ENCODE measurements at places on chromosomes 13 and 19.

DNA sequence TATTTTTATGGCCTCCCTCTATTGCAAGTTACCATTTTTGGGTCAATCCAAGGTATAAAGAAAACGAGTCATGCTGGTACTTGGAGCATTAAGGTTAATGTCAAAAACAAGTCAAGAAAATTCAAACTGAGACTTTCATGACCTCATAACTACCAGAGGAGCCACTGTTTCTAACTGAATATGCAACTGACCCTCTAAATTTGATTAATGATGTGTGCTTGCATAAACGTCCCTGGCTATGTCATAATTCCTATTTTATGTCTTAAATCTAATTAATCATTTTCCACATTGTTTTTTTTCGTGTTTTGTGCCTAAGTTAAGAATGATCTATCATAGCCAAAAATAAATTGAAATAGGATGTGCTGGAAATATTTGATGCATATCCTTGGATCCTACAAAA, 396.7 kb upstream of the GPC6 start:
- DNase-seq, result no peak

DNA sequence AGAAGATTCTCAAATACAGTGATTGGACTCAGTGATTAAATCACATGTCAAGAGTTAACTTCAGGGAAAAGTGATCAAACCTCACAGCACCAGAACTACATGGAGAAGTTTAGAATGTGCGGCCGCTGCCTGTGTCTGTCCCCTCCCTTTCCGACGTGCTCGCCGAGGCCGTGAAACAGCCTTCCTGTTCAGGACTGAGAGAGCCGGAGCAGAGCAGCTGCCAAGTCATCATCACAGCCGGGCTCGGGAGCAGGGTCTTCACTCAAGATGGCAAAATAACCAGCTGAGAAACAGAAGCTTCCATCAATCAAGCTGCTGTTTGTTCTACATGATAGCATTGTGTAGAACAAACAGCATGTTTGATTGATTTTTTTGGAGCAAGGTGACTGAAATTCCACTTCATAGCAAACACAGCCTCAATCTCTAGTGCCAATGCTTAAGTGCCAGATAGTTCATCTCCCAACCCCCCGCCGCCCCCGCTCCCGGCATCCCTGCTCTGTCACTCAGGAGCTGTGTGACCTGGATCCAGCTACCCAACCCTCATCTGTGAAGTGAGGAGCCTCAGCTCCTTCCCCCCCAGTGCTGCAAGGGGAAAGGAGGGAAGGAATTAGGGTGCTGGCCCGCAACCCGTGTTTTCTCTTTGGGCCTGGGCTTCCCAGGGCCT, 70.6 kb downstream of the HSPH1 start:
- no peak for DNase-seq

DNA sequence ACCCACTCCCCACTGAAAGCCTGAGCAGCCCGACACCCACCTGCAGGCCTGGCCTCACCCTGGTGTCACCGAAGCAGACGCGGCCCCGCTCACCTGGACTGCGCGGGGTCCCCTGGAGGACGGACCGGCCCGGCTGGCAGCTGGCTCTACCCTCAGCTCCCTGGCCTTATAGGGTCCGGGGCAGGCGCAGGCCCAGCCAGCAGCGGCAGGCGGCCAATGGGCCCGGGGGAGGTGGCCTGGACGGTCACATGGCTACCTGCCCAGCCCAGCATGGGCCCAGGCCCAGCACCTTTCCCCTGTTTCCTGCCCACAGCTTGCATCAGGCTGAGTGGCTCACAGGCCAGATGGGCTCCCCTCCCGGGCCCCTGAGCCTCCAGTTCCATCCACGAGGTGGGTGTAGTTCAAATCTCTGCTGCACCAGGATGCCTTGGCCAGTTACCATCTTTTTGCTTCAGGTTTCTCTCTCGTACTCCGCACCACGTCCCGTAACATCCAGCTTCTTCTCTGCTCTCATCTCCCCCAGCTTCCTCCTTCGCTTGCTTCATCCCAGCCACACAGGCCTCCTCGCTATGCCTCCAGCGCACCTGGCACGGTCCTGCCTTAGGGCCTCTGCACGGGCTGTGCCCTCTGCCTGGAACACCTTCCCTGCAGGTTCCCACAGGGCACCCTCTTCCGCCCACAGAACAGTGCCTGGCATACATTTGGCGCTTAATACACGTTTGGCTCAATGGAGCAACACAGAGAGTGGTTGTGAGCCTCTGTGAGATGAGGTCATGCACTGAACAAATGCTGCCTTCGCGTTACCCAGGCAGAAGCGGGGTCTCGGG, at the start of gene PLIN4:
PLIN4 (minus strand) TSS at position 142 of the 827 bp plus-strand sequence. CDS start 214 bp downstream, outside the sequence.
- DNase-seq, result no peak

GRCh38 chr13:39407786-39408185, 195.2 kb downstream of the LHFPL6 start:
- no peak for DNase-seq

Data from activated CD4-positive, alpha-beta T cell treated with anti-CD3 and anti-CD28 coated beads for 48 hours (primary cell).